ENCODE measurements at places on chromosomes 11 and 22. TPM values are rescaled to one million over a fixed set of nuclear protein-coding genes. Genes with fewer than 3 reads are reported as not detected.
A peak's percentile ranks its signal among the peaks of the same experiment; 100 is the strongest.

Gene ROM1
- 0.64 TPM for total RNA-seq

Gene LDLRAD3
- total RNA-seq: 43.0 TPM

Gene WNT11
- 11.0 TPM for total RNA-seq

Gene RTN4R
- total RNA-seq: 8.0 TPM

Gene CBX7
- 8.6 TPM for total RNA-seq

Gene MAPK8IP1
- total RNA-seq: 48.7 TPM

Gene PTPN5
- 26.1 TPM for total RNA-seq

DNA sequence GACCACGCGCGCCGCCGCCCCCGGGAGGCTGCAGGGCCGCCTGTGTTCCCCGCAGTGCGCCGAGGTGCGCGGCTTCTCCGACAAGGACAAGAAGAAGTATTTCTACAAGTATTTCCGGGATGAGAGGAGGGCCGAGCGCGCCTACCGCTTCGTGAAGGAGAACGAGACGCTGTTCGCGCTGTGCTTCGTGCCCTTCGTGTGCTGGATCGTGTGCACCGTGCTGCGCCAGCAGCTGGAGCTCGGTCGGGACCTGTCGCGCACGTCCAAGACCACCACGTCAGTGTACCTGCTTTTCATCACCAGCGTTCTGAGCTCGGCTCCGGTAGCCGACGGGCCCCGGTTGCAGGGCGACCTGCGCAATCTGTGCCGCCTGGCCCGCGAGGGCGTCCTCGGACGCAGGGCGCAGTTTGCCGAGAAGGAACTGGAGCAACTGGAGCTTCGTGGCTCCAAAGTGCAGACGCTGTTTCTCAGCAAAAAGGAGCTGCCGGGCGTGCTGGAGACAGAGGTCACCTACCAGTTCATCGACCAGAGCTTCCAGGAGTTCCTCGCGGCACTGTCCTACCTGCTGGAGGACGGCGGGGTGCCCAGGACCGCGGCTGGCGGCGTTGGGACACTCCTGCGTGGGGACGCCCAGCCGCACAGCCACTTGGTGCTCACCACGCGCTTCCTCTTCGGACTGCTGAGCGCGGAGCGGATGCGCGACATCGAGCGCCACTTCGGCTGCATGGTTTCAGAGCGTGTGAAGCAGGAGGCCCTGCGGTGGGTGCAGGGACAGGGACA is 2.7 kb downstream of the NLRP6 start:
- no peak for DNase-seq

DNA sequence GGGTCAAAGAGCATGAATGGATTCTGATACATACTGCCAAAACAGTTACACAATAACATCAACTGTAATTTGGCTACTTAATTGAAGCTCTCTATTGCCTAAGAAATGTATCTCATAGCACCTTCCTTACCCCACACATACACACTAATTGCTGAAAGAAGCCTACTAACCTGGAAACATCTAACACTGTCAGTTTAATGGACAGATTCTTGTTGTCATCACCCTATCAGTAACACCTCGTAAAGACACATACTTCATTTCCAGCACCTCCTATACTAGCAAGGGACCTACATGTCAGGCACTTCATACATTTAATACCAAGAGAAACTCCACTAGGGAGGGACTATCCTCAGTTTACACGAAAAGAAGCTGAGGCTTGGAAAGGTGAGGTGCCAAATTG is 9.9 kb downstream of the NAP1L4 start:
- DNase-seq: no peak

- DNase-seq: peak; percentile 14
Observed at GRCh38 chr11:86670181-86670580, 2.2 kb downstream of the ME3 start.

DNA sequence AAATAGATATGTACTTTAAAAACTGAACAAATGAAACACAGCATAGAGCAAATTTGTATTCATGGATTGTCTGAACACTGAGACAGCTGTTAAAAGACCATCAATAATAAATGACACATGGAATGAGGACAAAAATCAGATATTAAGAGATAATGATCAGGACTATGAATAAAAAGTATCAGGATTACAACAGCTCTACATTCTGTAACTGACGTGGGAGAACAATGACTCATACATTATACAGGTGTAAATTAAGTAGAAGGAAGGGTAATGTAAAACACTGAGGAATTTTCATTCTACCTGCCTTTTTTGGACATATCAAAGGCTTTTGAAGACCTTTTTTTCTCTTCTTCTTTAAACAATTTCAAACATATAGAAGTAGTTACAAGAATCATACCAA is 310.9 kb upstream of the ANO3 start:
- DNase-seq: no peak

GRCh38 chr22:41998361-41999261 is at the start of gene WBP2NL:
TSS of gene WBP2NL (plus strand) at chr22:41998788. CDS start at chr22:41998819, 31 bp downstream.
- peak; percentile 94 for DNase-seq

- DNase-seq: no peak
Observed at GRCh38 chr11:30423886-30424285, 101.0 kb downstream of the ARL14EP start.

DNA sequence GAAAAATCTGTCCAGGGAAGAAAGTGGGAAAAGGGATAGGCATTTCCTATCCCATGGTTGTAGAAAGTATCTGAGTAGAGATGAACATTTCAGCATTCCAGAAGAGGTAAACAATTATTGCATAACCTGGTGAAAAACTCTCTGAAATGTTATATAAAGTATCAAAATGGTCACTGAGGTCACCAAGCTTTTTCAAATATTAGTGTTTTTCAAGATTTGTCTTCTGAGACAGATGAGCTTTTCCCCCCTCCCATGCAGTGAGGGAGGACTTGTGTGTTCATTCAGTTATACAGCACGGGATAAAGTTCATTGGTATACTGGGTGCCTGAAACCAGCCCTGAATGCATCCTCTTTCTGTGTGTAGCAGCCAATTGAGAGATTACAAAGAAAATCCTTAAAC is 1.9 kb upstream of the DEPDC7 start:
- no peak for DNase-seq

GRCh38 chr11:57463671-57464538 is 3.6 kb downstream of the RTN4RL2 start:
- DNase-seq: no peak

DNA sequence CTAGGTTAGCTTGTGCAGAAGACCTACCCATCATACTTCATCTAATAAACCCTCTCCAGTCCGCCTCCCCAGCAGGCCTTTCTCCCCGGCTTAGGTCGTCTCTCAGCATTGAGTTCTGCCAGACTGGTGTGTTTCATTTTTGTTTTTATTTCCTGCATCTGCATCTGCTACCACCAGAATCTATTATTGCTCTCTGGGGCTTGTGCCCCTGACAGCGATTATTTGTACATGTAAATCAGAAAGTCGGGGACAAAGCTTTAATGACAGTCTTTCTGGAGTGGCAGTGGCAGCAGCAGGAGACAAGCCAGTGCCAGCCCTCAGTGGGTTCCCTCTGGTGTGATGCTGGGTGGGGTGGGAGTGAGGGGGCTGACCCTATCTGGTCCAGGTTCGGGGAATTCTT is 127.5 kb downstream of the PKNOX2 start:
- no peak for DNase-seq

DNA sequence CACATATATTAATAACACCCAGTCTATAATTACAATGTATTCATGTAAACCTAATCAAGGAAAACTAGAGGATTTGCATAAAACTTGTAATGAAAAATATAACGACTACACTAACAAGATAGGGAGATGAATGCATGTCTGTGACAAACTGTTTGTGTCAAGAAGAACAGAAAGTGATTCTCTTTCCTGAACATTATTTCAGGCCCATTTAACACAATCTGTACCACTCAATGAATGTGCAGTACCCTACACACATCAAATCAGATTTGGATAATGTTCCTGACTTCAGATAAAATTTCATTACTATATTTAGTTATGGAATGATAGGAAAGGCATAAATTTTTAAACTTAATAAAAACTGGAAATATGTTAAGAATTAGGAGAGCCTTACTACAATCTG is 93.1 kb downstream of the CADM1 start:
- no peak for DNase-seq

DNA sequence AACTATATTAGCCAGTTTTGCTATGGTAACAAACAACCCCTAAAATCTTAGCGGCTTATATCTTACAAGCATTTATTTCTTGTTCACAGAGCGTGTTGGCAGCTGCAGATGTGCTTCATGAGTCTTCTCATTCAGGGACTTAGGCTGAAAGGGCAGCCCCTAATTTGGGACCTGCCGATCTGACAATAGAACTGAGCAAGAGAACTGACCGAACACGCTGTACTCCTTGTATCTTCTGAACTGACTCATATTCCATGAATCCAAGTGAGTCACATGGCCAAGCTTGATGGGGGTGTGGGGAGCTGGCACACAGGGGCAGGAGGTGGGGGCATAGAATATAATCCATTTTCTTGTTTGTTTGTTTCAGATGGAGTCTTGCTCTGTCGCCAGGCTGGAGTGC is 481.7 kb upstream of the CADM1 start:
- DNase-seq: no peak

- DNase-seq: no peak
Observed at GRCh38 chr22:42895087-42895486, 38.0 kb upstream of the ARFGAP3 start.

DNA sequence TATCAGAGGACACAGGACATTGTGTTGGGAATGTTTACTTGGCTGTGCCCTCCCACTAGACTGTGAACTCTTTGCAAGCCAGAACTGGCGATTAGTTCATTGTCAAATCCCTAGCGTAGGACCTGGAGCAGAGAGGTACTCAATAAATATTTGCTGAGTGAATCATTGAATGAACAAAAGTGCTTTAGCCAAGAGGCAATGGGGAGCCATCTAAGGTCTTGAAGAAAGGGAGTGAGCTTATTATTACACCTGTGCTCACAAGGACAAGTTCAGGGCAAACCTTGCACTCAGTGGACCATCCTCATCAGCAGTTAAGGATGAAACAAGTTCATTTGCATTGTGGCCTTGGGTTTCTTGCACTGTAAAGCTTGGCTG is 1.1 kb upstream of the RASSF10 start:
- no peak for DNase-seq

GRCh38 chr11:46238078-46238966 is 39.1 kb upstream of the CREB3L1 start:
- peak; percentile 44 for DNase-seq

- DNase-seq: no peak
Observed at GRCh38 chr11:59216641-59217564, 4.2 kb upstream of the MPEG1 start.

DNA sequence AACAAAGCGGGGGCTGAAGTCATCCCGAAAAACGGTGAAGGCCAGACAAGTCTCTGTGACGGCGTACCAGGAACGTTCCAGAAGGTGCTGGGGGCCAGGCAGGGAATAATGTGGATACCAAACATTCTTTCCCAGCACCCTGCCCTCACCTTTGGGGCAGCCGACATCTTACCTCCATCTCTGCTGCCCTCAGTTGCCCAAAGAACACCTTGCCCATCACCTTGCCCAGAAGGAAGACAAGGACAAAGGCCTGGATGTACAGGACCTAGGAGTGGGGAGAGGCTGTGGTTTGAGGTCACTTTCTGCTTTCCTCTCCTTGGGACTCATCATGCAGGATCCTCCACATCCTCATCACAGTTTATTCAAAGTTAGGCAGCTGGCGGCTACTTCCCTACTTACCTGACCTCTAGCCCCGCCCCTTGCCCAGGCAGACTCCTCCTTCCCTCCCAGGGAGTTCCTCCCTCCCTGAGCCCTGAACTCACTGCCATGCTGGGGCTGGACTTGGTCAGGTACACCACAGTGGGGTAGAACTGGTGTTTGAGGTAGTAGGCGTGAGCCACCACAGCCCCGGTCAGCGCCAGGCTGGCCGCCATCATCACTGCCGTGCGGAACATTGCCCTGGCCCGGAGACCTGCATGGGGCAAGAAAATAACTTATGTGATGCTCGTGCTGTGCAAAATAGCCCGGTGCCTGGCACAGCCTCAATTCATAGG is 1.2 kb downstream of the SYVN1 start:
- no peak for DNase-seq

DNA sequence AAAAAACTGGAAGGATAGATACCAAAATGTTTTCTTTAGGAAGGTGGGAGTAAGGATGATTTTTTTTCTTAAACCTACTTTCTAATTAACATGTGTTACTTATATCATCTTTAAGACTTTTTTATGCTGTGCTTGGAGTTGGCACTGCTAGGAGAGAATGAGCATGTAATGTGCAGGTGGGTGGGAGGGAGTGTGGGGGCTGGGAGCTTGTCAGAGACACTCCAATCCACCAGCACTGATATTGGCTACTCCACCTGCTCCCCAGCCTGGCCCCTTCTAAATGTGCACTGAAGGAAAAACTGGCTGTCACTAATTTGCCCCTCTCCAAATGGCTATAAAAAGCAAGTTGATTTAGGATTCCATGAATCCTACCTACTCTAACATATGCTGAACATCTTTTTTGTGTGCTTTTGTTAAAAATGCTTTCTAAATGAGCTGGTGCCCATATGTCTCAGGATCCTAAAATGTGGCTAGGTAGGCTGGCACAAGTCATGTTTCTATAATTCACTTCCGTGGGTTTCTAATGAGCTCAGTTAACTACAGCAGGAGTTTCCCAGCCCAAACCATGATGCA is 44.3 kb upstream of the BMAL1 start:
- DNase-seq: no peak

DNA sequence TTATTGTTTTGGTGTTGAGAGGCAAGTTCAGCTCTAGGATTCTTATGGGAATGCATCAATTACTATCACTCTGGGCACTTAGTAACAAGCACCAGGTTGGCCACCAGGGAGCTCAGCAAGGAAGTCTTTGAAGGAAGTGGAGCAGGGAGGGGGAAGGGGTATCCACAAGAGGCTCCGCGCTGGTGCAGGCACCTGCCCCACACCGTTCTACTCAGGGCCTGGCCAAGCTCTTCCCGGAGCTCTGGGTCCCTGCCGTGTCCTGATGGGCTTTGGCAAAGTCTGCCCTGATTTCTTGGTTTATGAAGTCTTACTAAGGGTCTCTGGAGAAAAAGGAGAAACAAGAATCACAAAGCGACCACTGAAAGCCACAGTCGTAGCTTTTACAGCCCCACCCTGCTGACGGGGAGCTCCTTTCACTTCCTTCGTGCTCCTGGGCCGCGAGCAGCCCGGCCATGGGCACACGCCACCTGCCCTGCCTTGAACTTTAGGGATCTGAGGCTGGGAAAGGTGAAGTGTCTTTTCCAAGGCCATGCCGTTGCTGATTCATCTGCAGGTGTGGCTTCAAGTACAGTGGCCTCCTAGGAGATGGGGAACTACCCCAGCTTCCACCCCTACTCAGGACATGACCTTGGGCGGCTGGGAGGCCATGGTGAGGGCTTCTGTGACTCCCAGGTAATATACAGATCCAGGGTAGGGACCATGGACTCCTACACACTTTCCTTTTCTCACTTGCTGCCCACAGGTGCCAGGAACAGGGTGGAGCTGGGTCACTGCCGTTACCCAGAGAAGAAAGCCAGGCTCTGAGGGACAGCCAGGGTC is 15.9 kb upstream of the LRRC32 start:
- no peak for DNase-seq

Data from cerebellum (tissue), 4 donors.